ENCODE measurements at places on chromosomes 2 and 18. TPM values are rescaled to one million over a fixed set of nuclear protein-coding genes. Genes with fewer than 3 reads are reported as not detected.

DNA sequence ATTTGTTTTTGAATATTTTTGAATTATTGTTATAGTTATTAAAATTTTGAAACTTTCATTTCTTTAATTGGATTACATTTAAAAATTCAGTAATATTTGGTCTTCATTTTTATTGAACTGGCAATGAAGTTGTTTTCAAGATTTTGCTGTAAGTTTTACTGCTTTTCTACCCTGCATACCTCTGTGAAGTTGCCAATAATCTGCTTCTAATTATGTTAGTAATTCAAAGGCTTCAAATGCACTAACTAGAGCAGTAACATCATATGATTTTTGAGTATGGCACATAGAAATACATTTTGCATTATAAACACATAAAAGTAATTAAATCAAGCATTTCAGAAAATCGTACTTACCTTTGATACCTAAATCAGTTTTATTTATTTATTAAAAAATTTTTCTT, 40.3 kb upstream of the FAM171B start:
- DNase-seq = no peak

DNA sequence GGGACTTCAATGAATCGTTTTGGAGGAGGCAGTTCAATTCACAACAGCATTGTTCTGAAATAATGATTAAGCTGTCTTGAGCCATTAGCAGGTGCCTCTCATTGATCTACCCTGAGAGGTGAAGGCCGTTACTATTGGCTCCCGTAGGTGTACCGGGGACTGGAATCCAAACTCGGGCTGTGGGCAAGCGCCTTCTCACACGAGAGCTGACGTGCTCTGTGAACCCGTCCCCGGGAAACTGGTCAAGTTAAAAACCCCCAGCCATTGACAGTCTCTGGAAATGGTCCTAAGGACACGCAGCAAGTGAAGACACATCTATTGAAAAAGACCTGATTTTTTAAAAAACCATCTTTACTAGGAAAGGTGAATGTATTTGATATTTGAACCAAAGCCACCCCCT, 8.1 kb upstream of the NFATC1 start:
- no peak for DNase-seq

DNA sequence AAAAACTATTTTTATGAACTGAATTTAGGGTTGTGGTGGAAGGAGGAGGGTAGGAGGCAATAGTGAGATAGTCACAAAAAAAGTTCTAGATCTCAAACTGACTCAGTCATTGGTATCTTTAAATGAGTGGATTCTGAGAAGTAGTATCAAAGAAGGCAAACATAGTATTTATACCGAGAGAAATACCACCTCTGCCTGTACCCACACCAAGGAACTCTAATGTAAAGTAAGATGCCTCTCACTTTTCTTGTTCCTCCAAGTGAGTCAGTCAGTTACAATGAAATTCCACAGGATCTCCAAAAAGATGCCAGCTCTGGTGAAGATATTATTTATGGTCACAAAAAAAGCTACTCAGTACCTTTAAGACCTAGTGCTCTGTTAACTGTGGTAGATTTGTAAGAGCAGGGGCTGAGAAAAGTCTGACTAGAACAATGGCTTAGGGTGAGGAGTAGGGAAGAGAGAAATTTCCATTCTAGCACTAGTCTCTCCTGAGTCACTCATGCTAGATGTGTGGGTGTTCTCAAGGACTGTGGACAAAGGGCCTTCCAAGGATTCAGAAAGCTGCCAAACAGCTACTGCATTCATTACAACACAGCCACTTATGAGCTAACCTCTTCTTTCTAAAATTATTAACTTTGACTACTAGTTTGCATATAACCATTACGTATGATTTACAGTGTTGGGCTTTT, 36.3 kb downstream of the YWHAQ start:
- peak; percentile 56 for DNase-seq

- no peak for DNase-seq
These were observed 209.1 kb upstream of the ID2 start for GRCh38 chr2:8472545-8473323.

DNA sequence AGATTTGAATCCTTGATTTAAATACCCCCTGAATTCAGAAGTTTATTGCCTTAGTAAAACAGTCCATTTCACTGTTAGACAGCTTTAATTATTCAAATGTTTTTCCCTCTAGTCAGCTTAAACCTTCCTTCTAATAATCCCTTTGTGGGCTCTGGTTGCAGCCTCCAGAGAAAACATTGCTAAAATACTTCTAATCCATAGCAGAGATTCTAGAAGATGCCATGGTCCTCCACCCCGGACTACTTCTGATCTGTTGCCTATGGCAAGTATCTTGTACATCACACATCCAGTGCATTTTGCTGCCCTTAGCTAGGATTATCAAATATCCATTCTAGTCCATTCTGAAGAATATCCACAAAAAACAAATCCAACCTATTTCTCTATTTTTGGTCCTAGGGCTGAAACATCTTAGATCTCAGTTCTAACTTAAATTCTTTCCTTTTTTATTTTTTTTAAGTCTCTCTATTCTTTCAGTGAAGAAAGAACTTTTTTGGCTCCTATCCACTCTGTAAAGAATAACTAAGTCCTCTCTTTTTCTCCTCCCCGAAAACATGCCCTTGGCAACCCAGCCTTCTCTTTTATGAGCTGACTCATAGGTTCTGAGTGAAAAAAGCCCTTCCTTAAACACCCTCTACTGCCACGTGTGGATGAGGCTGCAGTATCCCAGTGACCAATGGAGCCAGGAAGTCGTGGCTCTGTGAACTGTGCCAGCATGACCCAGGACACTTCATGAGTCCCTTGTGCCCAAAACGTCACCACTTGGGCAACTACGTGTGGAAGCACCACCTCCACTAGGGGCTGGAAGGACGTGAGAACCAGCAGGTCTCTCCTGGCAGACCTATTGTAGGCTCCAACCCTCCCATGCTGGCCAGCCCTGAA, 349.8 kb downstream of the TNS1 start:
- DNase-seq = peak; percentile 89

- no peak for DNase-seq
These were observed 635.5 kb upstream of the NETO1 start for GRCh38 chr18:73503326-73503725.

DNA sequence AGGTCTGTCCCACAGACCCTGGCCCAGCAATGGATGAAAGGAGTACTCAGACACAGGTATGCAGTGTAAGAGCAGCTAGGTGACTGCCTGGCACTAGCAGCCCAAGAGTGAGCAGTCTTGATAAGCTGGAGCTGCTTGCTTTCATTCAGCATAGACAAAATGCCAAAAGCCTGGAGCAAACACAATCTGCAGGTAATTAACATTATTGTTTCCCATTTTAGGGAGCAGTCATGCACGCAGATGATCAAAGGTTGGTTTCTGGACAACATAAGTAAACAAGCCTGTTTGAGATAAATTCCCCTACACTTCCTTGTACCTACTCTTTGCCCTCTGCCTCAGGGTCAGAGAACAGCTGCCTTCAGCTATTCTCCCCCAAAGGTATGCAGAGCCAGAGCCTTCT, 73.7 kb upstream of the MSTN start:
- no peak for DNase-seq

DNA sequence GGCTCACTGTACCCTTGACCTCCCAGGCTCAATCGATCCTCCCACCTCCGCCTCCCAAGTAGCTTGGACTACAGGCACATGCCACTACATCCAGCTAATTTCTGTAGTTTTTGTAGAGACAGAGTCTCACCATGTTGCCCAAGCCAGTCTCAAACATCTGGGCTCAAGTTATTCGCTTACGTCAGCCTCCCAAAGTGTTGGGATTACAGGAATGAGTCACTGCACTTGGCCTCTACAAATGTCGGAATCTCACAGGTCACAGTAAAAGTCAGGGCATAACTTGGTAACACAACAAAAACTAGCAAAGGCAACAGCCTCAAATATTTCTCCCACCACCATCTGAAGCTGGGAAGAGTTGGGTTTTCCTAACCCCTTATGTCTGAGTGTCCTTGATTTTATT, 25.3 kb downstream of the SCG2 start:
- no peak for DNase-seq

DNA sequence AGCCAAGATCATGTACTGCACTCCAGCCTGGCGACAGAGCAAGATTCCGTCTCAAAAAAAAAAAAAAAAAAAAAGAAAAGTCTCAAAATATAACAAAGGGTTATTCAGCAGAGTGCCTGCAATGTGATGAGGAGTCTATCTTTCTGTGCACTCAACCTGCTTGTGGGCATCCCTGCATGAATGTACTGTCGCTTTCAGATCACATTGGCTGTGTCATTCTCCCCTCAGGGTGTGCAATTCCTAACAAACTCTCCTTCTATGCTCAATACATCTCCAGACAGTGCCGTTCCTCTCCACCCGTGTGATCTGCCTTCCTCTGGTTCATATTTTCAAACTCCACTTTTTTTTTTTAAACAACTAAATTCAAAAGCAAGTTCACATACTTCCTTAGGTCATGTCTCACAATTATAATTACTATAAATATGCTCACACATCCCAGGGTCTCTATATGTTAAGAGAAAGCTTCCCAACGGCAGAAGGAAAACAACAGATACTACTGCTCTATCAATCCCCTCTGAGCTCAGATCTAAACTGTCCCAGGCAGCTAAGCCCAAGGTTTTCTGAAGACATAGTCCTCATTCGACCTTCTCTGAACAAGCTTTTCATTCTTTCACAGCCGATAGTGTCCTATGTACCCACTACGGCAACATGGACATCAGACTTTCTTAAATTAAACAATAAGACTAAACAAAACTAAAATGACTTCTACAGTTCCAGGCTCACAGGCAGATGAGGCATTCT, 35.2 kb downstream of the PTMA start:
- DNase-seq = no peak

GRCh38 chr2:198701481-198701880, 756.3 kb downstream of the SATB2 start:
- DNase-seq = no peak

GRCh38 chr2:60569680-60570111, 16.2 kb upstream of the BCL11A start:
- no peak for DNase-seq

GRCh38 chr2:232871418-232871834, 1.4 kb downstream of the SNORC start:
- no peak for DNase-seq

GRCh38 chr2:226678422-226678821, 121.2 kb downstream of the IRS1 start:
- no peak for DNase-seq

DNA sequence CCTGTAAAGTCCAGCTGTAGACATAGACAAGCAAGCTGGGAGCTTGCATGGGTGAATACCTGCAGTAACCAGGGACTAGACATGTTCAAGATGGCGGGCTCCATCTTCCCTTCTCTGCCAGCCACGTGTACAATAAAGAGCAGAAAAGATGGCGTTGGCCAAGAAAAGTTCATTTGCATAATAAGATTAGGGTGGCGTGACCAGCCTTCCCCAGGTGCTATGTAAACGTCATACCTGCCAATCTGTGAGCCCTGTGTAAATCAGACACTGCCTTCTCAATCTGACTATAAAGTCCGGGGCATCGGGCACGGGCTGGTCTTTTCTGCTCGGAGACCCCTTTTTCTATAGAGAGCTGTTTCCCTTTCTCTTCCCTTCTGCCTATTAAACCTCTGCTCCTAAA, 101.6 kb upstream of the XPO1 start:
- DNase-seq = no peak

DNA sequence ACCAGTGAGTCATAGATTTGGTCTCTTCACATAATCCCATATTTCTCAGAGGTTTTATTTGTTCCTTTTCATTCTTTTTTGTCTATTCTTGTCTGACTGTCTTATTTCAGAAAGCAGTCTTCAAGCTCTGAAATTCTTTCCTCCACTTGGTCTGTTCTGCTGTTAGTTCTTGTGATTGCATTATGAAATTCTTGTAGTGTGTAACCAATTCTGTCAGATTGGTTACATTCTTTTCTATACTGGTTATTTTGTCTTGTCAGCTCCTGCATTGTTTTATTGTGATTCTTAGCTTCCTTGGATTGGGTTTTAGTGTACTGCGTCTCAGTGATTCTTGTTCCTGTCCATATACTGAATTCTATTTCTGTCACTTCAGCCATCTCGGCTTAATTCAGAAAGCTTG, 18.6 kb downstream of the EHBP1 start:
- no peak for DNase-seq

GRCh38 chr2:108236676-108237335, 3.0 kb upstream of the SULT1C3 start:
- no peak for DNase-seq

- DNase-seq = no peak
These were observed 31.5 kb upstream of the HAAO start for GRCh38 chr2:42823744-42824453.

GRCh38 chr18:75533950-75534349, 106.4 kb upstream of the SMIM21 start:
- DNase-seq = no peak

GRCh38 chr2:113167115-113167932, 6.4 kb upstream of the PSD4 start:
- DNase-seq = peak; percentile 61

- no peak for DNase-seq
These were observed 4.7 kb downstream of the IMP4 start for GRCh38 chr2:130347220-130347925.

GRCh38 chr2:204491528-204491927, 53.7 kb upstream of the PARD3B start:
- no peak for DNase-seq

- DNase-seq = no peak
These were observed 4.1 kb downstream of the HS6ST1 start for GRCh38 chr2:128314348-128315121.

GRCh38 chr2:187079901-187080300, 230.9 kb upstream of the ZSWIM2 start:
- DNase-seq = no peak

- DNase-seq = no peak
These were observed 78.9 kb downstream of the MEMO1 start for GRCh38 chr2:31931916-31932315.

- DNase-seq = peak; percentile 97
These were observed 221.9 kb downstream of the DYSF start for GRCh38 chr2:71675296-71675695.

GRCh38 chr2:205681401-205682238, 681 bp upstream of the NRP2 start:
- peak; percentile 62 for DNase-seq

UPP2 gene
- 0.11 TPM for total RNA-seq

OSR1 gene
- 4.9 TPM for total RNA-seq

TEX261 gene
- total RNA-seq = 37.9 TPM

RGPD3 gene
- total RNA-seq = 0.63 TPM
